ENCODE measurements at places on chromosomes 11 and 22.
A peak's percentile ranks its signal among the peaks of the same experiment; 100 is the strongest.

DNA sequence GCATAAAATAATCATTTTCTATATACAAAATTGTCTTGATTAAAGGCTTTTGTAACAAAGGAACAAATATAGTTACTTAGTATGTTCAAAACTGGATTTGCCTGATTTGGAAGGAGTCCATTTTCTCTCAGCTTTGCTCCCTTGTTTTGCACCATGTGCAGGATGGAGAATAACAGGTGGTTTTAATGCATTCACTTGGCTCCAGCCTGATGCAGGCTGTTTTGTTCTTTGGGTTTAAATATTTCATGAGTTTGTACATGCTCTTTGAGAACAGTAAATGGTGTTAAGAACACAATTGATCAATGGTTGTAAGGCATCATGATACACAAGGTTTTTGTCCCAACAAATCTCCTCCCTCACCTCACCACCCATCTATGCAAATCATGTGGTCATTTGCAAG, 886.9 kb upstream of the CCDC90B start:
- no peak for DNase-seq

DNA sequence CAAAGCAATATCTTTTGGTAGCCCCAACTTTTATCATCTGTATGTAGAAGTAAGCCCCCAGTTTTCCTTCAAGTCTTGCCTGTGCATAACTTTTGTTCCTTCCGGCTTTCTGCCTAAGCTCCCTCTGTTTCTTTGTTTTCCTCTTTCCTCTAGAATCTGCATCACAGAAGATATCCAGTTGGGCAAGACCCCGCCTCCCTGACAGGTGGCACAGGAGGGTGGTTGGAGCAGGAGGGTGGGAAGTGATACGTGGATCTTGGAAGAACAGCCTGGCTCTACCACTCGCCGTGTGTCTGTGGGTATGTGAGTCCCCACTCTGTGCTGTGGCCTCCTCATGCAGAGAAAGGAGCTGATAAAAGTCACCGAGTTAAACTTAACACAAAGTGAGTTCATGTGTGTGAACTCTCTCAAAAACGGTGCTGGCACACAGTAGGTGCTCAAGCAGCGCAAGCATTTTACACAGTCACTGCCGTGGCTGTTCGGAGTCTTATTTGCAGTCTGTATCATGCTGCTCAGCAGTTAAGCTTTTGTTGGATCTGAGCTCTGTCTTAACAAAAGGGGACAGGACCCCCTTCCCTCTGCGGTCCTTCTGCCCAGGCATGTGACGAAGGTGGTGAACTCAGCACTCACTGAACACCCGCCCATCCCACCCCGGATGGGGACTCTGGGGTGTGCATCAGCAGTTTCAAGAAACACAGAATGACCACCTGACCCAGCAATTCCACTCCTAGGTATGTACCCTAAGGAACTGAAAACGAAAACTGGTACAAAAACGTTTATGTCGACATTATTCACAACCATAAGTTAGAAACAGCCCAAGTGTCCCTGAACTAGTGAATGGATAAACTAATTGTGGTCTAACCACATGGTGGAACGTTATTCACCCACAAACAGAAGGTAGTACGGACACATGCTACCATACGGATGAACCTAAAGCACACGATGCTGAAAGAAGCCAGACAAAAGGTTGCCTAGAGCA, 249.1 kb downstream of the CTTN start:
- no peak for DNase-seq

- no peak for DNase-seq
Measured at GRCh38 chr11:92803391-92803790, 166.1 kb upstream of the MTNR1B start.

DNA sequence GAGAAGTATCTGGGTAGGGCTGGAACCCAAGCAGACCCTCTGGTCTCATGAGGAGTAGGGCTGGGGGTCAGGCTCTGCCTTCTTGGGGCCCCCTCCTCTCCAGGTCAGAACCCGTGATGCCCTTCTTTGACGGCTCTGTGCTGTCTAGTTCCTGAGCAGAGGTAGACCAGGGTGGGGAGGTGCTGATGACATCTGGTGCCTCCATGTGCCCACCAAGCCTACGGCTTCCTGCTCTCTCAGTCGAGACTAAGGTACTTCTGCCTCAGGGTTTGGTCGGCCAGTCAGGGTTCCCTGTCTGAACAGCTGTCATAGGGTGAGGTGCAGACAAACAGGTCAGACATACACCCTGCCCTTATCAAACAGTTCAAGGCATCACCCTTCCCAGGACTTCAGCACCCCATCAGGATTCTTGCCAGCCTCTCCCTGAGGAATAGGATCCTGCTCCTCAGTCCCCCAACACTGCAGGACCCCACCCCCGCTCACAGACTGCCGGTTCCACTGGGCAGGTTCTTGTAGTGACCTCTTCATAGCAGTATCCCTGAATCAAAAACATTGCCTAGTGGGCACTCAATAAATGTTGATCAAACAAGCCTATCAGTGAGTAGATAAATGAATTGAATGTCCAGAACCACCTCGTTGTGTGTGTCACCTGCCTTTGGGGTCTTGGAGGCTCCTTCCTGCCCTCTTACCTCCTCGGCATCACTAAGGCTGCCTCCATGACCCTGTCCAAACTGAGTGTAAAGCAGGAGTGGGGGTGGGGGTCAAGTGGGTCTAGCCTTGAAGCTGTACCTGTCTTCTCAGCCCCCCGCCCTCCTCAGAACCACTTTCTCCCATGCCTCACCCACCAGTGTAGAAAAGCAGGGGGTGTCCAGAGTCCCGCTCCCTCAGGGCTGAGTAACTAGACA, 158.2 kb downstream of the BUD13 start:
- no peak for DNase-seq

GRCh38 chr11:5831196-5831829, 10.4 kb downstream of the OR52E6 start:
- DNase-seq = no peak

DNA sequence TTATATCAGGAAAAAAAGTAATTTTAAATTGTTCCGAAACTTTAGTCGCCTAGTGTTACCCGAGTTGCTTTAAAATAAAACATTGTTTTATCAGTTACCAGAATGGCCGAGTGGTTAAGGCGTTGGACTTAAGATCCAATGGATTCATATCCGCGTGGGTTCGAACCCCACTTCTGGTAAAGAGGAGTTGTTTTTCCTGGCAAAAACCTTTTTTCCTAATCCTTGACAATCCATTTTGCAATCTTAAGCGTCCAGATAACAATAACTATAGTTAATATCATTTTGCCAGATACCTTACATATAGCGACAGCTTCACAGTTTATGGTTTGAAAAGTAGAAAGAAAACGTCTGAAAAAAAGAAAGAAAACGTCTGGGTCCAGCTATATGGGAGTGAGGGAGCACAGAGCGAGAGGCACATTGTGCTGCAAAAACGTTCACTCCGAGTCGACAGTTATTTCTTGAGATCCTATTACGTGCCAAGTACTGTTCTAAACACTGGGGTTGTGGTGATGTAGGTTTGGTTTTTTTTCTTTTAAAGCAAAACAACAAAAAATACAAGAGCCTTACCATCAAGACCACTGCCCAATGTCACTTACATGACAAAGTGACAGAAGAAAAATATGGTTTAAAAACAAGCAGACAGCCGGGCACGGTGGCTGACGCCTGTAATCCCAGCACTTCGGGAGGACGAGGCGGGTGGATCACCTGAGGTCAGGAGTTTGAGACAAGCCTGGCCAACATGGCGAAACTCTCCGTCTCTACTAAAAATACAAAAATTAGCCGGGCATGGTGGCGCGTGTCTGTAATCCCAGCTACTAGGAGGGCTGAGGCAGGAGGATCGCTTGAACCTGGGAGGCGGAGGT, 40.6 kb downstream of the OR4D9 start:
- no peak for DNase-seq

- no peak for DNase-seq
Measured at GRCh38 chr22:37742376-37743171, 45.7 kb downstream of the TRIOBP start.

GRCh38 chr11:119169282-119169719, 776 bp downstream of the NLRX1 start:
- DNase-seq = no peak

- DNase-seq = no peak
Measured at GRCh38 chr11:56172256-56172830, 4.1 kb upstream of the OR5J2 start.

- no peak for DNase-seq
Measured at GRCh38 chr22:44479662-44480061, 18.4 kb downstream of the RTL6 start.

- DNase-seq = no peak
Measured at GRCh38 chr11:27200779-27201453, 160.3 kb downstream of the BBOX1 start.

GRCh38 chr22:21937821-21938070, 14.9 kb downstream of the PPM1F start:
- DNase-seq = peak; percentile 98

DNA sequence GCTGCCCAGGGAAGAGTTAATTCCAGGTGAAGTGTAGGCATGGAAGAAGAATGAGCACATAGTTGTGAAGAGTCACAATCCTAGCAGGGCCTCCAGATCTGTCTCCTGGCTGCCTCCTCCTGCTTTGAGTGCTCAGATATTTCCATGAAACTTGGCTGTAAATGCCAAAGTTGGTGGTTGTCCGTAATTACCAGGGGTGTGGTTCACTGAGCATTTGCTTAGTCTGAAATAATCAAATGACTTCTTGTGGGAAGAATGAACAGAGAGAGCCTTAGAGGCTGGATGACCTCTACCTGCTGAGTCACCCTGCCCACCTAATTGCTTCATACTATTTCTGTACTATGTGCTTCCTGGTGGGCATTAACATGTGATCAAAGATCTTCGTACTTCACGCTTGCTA, 50.9 kb downstream of the APIP start:
- DNase-seq = no peak

GRCh38 chr11:130773244-130773820, 142.9 kb downstream of the SNX19 start:
- no peak for DNase-seq

DNA sequence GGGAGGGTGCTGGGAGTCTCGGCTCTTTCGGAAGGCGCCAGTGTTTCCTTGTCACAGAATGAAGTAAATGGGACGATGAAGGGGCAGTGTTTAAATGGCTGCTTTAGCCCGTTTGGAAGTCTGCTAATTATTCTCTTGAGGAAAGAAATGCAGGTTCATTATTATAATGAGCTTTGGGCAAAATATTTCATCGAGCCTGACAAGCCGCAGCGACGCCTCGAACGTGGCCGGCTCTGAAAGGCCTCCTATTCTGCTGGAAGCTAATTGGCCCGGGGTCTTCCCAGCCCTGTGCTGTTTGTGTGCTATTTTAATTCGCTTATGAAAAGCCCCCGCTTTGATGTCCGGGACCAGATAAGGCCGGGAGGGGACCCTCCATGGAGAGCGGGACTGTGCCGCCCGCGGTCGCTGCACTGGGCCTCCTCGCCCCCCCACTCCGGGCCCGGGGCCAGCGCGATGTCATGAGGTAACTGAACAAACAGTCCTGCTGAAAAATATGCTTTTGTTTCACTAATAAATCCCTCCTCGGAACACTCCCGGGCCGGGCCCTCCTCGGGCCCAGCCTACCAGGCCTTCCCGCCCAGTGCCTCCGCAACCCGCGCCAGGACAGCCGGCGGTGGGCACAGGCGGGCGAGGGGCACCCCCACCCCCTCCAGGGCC, 78.4 kb downstream of the CDKN1C start:
- DNase-seq = no peak

All from CD14-positive monocyte (primary cell).